ENCODE measurements at places on chromosomes 13 and 19. TPM values are rescaled to one million over a fixed set of nuclear protein-coding genes. Genes with fewer than 3 reads are reported as not detected.

Gene SNRPA
- total RNA-seq = 30.7 TPM

Gene SHISA7
- not detected for total RNA-seq

Gene CYSLTR2
- 6.3 TPM for total RNA-seq

Gene NCAN
- not detected for total RNA-seq

Gene KIR2DL1
- total RNA-seq = not detected

Gene LIM2
- total RNA-seq = not detected

Gene NCCRP1
- not detected for total RNA-seq

Gene SPRED3
- 0.56 TPM for total RNA-seq

Gene MTRF1
- total RNA-seq = 9.3 TPM

Gene TNNT1
- 46.5 TPM for total RNA-seq

Gene ZNF813
- 1.3 TPM for total RNA-seq

Gene PHLDB3
- total RNA-seq = 3.6 TPM

Gene MAST1
- total RNA-seq = not detected

Gene TNFSF13B
- total RNA-seq = 1.4 TPM

Gene ADGRE3
- total RNA-seq = not detected
